Melanocyte of skin (primary cell): ENCODE measurements at places on chromosomes 5 and 9. TPM values are rescaled to one million over a fixed set of nuclear protein-coding genes. Genes with fewer than 3 reads are reported as not detected.

Gene PCDHGA4
- 0.67 and 1.5 TPM in 2 replicates for total RNA-seq

Gene TNC
- 24.1 and 86.1 TPM in 2 replicates for total RNA-seq

Gene SLC23A1
- not detected in 2 replicates for total RNA-seq

Gene AGXT2
- total RNA-seq: not detected in 2 replicates

Gene LECT2
- not detected in 2 replicates for total RNA-seq

Gene JAKMIP2
- total RNA-seq: under 0.01 and 1.9 TPM in 2 replicates

Gene OR1J2
- not detected in 2 replicates for total RNA-seq

Gene PCDHGA12
- 36.8 and 41.4 TPM in 2 replicates for total RNA-seq

Gene BRD3OS
- 12.3 and 13.3 TPM in 2 replicates for total RNA-seq

Gene CDH6
- not detected in 2 replicates for total RNA-seq

Gene TLR4
- 8.0 and 24.1 TPM in 2 replicates for total RNA-seq

Gene FREM1
- total RNA-seq: under 0.01 TPM in 1 of 2 replicates, not detected in the other

Gene LTC4S
- total RNA-seq: not detected in 2 replicates

Gene SPATA31D4
- total RNA-seq: not detected in 2 replicates

Gene LHX3
- total RNA-seq: not detected in 2 replicates

Gene QRFP
- not detected in 2 replicates for total RNA-seq

Gene DIPK1B
- total RNA-seq: 8.6 and 21.4 TPM in 2 replicates

Gene PHF24
- total RNA-seq: 1.00 and 1.9 TPM in 2 replicates
